Adrenal gland (tissue), 19 donors: ENCODE measurements at places on chromosomes 11 and 22.
A peak's percentile ranks its signal among the peaks of the same experiment; 100 is the strongest.

DNA sequence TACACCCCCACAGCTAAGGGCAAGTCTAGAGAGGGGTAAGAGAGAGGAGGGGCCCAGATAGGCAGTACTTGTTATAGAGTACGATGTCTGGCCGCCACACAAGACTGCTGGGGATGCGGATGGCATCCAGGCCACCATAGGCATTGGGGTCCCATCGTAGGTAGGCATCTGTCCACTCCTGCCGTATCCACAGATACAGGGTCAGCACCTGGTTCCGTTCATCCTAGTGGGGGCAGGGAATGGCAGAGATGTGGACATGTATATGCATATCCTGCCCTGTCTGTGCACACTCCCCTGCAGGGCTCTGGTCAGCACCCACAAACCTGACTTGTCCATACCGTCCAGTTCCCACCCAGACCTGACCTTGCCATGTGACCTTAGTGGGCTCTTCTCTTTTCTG, 2.1 kb downstream of the CHRNA10 start:
- no peak for DNase-seq

GRCh38 chr11:77121096-77121640, 6.9 kb upstream of the MYO7A start:
- no peak for DNase-seq

DNA sequence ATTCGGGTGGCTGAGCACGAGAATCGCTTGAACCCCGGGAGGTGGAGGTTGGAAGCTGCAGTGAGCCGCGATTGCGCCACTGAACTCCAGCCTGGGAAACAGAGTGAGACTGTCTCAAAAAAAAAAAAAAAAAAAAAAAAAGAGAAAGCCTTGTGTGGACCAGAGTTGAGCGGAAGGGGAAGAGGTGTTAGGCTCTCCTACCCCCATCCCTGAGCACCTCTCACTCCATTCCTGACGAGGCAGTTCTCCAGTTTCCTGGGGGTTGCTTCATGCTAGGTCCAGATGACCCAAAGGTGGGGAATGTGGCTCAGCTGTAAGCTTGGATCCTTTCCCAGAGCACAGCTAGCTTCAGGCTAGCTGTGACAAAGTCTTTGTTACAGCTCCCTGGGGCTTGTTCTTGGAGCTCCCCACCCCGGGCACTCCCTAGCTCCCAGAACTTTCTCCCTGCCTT, 8.8 kb upstream of the DNAL4 start:
- peak; percentile 82 for DNase-seq

- no peak for DNase-seq
Measured at GRCh38 chr22:49942565-49943404, 17.8 kb upstream of the PIM3 start.

- DNase-seq: no peak
Measured at GRCh38 chr11:124667601-124668000, 5.9 kb downstream of the SIAE start.

GRCh38 chr11:119863851-119864601, 135.0 kb upstream of the NECTIN1 start:
- no peak for DNase-seq

DNA sequence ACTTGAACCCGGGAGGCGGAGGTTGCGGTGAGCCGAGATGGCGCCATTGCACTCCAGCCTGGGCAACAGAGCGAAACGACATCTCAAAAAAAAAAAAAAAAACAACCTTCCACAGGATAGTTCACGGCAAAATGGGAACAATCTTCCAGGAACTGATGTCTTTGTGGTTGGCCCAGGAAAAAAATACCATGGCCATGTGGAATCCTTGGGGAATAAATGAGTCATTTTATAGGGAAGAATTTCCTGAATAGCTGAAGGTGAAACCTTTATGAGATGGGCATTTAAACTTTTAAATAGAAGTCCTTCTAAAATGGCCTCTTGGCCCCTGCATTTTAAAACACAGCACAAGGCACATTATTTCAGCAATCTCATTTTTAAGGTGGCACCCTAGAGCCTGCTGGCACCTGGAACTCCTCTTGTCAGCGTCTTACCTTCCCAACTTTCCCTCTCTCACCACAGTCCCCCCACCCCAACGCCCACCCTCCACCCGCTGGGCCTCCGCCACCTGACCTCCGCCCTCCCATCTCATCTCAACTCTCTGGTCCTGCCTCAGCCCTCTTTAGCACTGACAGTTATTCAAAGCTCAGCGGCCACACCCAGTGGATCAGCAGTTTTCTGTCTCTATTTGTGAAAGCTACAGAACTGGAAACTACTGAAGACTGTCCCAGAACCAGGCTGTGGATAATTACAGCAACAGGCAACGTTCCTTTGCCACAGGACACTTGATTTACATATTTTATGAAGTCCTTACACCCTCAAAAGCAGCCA, 43.1 kb downstream of the SCGB1A1 start:
- DNase-seq: no peak

- no peak for DNase-seq
Measured at GRCh38 chr11:128619540-128620308, 32.4 kb upstream of the ETS1 start.

GRCh38 chr22:39748877-39749276, 144.7 kb downstream of the ENTHD1 start:
- DNase-seq: no peak

GRCh38 chr11:131246156-131246555, 124.3 kb upstream of the NTM start:
- no peak for DNase-seq
